ENCODE measurements at places on chromosomes 5 and 9.

- no peak for DNase-seq
Observed at GRCh38 chr9:70064496-70064895, 20.8 kb downstream of the MAMDC2 start.

GRCh38 chr5:132024789-132025402 lies 13.4 kb upstream of the ACSL6 start:
- DNase-seq = no peak

DNA sequence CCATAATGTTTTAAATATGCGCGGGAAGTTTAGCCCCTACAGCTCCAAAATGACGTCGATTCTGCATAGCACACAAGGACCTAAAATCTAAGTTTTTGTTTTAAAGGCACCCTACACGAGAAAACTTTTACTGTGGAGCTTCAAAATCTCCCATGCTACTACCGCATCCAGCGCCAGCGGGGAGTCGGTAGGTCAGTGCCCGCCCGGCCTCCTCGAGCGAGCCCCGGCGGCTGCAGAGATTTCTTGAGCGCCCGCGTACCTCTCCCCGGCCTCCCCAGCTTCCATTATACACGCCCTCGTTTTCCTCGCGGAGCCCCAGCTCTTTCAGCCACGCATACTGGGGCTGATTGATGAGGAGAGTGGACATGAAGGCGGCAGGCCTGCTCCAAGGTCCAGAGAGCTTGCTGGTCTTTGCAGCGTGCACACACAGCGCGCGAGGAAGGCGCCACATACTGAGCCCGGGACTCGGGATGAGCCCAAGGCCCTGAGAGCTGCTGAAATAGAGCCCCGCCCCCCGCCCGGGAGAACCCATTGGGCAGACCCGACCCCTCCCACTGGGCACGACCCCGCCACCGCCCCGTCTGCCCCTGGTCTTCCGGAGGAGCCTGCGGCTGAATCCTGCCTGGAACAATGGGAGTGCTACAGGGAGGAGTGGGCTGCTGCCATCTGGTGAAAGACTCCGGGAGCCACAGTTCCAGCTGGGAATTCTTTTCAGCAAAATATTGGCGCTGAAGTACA lies at the start of gene ALDH7A1:
Gene ALDH7A1, minus strand, starts transcription at position 472 of the 738 bp plus-strand sequence. Its CDS starts 21 bp downstream, at position 451.
- peak; percentile 98 for DNase-seq

DNA sequence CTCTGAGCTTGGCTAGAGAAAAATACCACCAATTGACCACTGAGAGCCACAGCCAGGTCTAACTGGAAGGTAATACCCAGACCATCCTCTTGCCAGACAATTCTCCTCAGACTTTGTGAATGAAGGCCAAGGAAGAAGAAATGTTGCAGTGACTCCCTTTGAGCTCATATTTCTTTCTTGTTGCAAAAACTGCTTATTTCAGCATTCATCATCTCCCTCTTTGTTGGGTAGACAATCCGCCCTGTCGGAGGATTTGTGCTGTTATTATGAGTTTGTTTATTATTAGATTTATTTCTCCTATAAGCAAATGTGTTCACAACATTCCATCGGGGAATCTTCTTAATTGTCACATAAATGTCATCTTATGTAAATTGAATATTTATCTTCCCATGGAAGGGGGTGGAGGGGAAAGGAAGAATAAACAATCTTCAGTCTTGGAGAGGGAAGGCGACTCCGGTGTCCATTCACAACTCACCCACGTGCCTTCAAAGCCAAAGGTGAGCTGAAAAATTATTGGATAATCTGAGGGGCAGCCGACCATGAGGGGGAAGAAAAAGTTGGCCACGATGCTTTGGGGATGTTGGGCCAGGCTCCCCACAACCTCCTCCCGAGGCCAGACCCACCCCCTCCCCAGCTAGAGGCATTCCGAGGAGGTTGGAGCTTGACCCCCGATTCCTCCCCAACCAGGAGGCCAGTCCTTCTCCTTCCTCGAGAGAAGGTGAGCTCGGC lies 1.8 kb upstream of the JADE2 start:
- DNase-seq = peak; percentile 49

DNA sequence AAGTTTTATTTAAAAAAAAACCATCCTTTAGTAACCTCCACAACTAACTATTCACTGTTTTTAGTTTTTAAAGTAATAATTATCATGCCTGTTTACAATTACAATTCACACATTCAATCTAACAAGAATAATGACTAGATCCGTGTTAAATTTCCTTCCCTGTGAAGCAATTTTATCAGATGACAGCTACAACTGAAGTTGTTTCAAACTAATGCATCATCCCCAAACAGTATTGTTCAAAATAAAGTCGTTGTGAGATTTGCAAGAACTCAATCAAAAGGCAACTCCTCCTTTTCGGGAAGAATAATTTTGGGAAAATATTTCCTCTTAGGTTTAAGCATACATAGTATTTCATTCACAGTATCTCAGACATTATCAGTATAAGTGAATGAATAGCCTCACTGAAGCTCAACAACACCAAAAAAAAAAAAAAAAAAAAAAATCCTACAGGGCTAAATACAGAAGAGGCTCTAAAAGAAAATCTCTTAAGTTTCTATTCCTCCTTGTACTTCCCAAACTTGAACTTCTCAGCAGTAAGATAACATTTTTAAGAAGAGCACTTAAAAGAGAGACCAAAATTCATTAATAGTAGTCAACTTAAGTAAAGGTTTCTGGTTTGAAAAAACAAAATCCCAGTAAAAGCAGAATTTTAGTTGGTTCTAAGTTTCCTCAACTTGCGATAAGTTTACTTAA lies 9.4 kb downstream of the C9orf72 start:
- DNase-seq = no peak

GRCh38 chr5:123987956-123988355 lies 476.0 kb downstream of the CSNK1G3 start:
- DNase-seq = no peak

DNA sequence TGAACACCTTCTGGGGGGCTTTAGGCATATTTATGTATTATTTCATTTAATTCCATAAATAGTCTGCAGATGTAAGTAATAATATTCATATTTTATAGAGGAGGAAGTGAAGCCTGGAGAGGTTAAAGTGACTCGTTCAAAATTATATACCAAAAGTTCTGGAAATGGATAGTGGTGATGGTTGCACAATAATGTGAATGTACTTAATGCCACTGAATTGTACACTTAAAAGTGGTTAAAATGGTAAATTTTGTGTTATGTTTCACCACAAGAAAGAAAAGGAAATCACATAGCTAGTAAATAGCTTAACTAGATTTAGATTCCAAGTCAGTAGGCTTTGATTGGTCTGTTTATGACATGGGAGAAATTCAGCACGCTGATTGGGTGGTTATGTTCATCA lies 13.0 kb upstream of the TMEFF1 start:
- DNase-seq = no peak

DNA sequence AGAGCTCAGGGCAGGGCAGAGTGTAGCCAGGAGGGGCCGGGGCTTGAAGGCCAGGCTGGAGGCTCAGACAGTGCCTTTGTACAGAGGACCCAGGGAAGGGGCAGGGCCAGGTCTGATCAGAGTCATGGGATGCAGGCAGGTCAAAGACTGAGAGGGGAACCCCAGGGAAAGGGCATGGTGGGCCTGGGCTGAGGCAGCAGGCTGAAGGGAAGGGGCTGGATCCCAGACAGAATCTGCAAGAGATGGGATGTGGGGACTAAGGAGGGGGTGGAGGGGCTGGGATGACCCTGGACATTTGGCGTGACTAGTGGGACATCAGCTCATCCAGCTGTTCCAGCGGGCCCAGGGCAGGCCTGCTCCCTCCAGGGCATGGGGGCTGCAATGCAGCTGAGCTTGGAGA lies 15.5 kb upstream of the MRNIP start:
- DNase-seq = no peak

DNA sequence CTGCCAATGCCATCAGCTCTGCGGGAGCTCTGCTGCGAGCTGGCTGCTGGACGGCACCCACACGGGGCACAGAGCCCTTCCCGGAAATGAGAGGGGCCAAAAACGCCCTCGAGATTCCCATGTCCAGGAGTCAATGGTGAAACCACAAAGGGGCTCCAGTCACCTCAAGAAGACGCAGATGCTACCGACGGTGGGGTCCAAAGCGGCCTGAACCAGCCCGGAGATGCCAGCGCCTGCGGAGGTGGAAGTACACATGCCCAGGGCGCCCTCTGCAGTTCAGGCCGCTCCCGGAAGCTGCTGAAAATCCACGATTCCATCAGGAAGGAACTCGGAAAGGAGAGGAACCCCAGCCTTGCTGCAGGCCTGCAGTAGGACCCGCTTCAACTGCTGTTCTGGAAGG lies 82.4 kb upstream of the SELENOP start:
- peak; percentile 66 for DNase-seq

DNA sequence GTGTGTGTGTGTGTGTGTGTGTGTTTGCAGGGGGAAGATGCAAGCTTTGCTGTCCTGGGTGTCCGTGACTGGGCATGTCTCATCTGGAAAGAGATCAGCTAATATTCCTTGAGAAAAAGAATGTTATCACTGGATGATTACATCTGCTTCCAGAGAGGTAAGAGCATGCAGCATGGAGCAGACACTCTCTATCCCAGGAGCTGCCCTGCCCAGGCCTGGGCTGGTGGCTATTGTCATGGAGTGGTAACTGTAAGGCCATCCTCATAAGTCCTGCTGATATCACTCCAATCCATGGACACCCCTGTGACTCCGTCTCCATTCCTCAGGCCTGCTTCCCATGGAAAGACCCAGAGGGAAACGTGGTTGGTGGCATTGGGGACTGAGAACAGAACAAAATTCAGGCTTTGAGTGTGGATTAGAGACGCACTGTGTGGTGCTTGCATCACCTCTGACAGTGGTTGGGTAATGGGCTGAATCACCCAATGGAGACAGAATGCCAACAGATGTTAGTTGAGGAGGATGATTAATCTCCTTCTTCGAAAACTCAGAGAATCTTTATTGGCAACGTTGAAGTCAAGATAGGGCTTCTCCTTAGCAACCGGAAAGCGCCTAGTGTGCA lies 52.0 kb upstream of the KCNIP1 start:
- DNase-seq = no peak

GRCh38 chr9:8282535-8282934 lies 483.0 kb upstream of the DMAC1 start:
- DNase-seq = no peak

GRCh38 chr9:21465859-21466518 lies 16.1 kb downstream of the IFNE start:
- peak; percentile 73 for DNase-seq

DNA sequence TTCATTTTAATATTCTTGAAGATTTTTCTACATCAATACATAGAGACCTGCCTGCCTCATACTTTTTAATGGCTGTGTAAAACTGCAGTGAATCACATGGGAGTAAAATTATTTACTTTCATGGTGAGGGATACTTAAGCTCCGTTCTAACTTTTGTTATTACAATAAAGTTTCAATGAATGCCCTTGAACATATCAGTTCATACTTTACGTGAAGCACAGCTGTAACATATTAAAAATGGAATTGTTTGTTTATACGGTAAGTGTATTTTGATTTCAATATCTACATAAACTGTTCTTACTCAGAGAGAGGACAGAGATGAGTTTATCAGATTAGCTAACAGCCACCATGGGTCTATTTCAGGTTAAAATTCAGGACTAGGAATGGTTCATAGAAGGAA lies 155.1 kb downstream of the NR3C1 start:
- no peak for DNase-seq

- peak; percentile 98 for DNase-seq
Observed at GRCh38 chr5:141866096-141866495, 12.1 kb downstream of the PCDH1 start.

DNA sequence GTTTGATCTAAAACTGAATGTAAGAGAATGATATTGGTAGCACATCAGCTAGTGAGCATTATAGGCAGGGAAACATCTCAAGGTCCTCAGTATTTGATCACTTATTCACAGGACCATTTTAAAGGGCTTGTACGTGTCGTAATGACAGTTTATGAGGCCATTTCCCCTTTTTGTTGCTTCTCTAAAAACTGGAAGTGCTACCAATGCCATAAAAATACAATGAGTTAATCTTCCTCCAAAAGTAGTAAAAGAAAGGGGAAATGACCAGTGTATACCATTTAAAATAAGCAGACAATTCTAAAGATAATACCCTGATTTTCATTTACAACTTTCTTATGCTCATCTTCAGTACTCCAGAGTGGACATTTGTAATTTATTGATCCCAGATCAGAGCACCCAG lies 285.8 kb upstream of the PCSK5 start:
- DNase-seq = no peak

DNA sequence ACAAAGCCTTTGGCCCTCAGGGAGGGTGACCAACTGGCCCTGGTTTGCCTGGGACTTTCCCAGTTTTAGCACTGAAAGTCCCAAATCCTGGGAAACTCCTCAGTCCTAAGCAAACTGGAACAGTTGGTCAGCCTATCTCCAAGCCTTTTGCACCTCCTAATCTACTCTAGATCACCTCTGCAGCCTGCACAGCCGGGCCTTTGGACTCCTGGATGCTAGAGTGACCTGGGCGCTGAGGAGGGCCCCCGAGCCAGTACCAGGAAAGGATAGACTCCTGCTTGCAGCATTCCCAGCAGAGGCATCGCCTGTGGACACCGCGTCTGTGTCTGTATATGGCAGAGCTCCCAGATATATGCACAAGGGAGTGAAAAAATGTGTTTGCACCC lies 15.1 kb downstream of the IRF1 start:
- no peak for DNase-seq

DNA sequence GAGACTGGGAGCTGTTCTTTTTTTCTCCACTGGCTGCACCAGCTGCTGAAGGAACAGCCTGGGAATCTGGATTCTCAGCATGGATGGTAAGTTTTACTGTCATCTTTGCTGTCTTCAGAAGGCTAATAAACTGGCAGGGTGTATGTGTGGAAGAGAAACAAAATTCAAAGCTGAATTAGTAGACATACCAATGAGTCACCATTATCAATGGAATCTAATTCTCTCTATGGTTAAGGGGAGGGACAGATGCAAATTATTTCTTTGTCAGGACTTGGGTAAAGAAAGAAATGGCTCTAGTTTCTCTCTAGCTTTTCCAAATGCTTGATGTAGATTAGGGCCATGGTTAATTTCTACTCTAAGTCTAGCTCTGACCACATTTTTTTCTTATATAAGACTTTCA lies 154.2 kb downstream of the MPDZ start:
- no peak for DNase-seq

DNA sequence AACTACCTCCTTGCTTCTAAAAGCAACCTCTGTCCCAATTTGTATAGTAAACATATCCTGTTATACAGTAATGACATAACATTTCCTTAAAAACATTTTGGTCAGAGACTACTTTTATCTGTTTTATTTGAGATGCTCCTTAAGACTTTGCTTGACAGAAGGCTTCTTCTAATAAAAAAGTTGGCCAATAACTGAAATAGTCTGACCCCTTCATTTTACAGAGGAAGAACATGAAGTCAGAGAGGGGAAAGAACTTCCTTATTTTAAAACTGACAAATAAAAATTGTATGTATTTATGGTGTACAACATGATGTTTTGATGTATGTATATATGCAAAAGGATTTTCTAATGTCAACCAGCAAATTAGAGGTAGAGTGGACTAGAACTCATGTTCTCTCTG lies 35.8 kb upstream of the SPARC start:
- DNase-seq = no peak

GRCh38 chr9:17824191-17824590 lies 245.3 kb downstream of the SH3GL2 start:
- DNase-seq = no peak

GRCh38 chr5:73394610-73395009 lies 54.0 kb downstream of the FOXD1 start:
- no peak for DNase-seq

- no peak for DNase-seq
Observed at GRCh38 chr9:91834740-91835139, 115.3 kb downstream of the ROR2 start.

All from DMS53 (cell line).